Brain microvascular endothelial cell (primary cell): ENCODE measurements at places on chromosomes 12 and 14.

GRCh38 chr14:68305738-68306137 is 486.2 kb downstream of the RAD51B start:
- DNase-seq = no peak

DNA sequence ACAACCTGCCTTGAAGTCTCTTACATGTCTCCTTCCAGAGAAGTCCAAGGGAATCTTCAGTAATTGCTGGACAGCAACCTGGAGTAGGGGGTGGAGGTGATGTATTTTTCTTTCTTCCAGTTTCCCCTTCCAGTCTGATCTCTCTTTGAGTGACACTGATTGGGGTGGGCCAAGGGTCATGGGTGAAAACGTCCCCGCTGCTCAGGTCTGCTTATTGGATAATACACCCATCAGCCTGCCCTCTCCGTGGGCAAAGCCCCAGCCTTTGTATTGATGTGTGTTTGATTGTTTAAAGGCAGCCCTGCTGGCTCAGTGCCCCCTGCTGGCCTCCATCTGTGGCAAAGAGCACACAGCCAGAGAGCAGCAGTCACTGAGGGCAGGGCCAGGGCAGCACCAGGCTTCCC is 35.7 kb upstream of the ATP2A2 start:
- no peak for DNase-seq

- no peak for DNase-seq
Measured at GRCh38 chr14:55131370-55132137, 2.5 kb downstream of the LGALS3 start.

DNA sequence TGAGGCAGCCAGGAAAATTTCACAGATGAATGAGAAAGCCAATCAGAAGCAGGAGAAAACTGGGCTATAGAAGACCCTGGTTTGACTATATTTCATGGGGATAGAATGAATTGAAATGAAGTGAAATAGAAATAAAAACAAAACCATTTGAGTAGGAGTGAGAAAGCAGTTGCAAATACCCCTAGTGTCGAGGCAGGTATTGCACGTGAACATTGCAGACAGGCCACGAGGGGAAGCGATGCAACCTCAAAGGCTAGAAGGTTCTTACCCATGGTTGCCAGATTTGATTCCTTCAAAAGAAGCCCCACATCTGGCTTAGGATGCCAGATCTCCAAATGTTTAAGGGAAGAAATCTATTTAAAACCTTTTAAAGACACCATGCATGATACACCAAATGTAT is 648.9 kb downstream of the VRK1 start:
- no peak for DNase-seq

GRCh38 chr12:74152370-74152769 is 385.3 kb upstream of the ATXN7L3B start:
- DNase-seq = no peak

GRCh38 chr12:52346593-52346992 is 20.7 kb downstream of the KRT85 start:
- DNase-seq = no peak

DNA sequence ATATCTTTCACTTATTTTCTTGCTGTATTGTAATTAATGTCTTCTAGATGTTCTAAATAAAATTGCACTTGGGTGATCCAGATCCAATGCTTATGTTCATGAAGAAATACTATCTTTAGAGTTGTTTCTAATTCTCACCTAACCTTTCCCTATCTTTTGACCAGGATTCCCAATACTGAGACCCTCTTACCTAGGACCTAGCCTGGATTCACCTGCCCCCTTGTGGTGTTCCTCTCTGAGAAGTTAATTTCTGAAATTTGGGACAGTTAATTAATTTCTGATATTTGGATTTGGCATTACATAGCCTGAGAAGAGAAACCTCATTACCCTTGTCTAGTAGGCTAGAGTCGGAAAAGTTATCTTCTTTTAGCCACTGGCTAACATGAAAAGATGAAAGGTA is 29.5 kb downstream of the FOXA1 start:
- no peak for DNase-seq

- no peak for DNase-seq
Measured at GRCh38 chr12:26341491-26341890, 146.1 kb downstream of the SSPN start.

GRCh38 chr14:87449016-87449415 is 544.0 kb downstream of the GALC start:
- no peak for DNase-seq

GRCh38 chr12:47549258-47549657 is 156.6 kb downstream of the RPAP3 start:
- DNase-seq = no peak

DNA sequence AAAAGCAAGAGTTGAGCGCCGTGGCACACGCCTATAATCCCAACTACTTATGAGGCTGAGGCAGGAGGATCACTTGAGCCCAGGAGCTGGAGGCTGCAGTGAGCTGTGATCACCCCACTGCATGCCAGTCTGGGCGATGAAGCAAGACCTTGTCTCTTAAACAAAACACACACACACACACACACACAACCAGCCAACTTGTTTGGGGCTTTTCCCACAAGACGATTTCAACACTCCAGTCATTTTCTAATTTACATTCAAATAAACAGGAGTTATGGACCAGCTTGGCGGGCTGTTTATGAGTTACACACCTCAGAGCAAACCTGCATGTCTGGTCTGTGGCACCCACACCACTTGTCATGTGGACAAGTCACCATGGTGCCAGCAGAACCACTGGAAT is 6.7 kb downstream of the GLTP start:
- DNase-seq = no peak

- DNase-seq = peak; percentile 95
Measured at GRCh38 chr12:12979731-12980259, 20.3 kb downstream of the HEBP1 start.

- no peak for DNase-seq
Measured at GRCh38 chr14:76834241-76834661, 8.0 kb downstream of the LRRC74A start.

DNA sequence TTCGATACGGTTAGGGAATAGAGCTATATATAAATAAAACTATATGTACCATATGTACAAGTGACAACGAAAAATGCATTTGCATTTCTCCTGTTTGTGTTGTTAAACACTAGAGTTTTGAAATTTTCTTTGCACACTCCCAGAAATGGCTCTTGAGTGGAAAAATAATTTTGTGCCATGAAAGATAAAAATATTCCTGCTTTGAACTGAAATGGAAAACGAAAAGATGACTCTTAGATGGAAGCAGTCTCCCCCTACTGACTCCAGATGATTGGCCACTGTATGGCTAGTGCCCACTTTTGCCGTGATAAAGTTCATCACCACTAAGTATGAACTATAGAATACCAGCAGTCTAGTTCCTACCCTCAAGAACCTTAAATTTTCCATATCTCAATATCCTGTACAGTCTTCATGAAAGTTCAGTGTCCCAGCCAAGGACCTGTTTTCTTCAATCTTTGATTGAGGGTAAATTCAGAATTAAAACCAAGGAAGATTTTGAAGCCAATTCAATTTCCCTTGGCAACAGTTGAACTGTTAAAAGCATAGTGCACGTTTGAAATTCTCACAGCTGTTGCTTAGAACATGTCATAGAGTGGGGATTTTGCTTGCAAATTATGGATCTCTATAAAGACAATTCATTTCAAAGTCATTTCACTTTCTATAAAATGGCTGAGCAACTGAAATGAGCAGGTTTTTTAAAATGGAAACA is 1.6 kb upstream of the PPP2R5E start:
- peak; percentile 20 for DNase-seq

GRCh38 chr12:47314996-47315395 is 235.2 kb upstream of the AMIGO2 start:
- DNase-seq = no peak

- DNase-seq = no peak
Measured at GRCh38 chr12:94123127-94123526, 25.2 kb upstream of the PLXNC1 start.

GRCh38 chr12:76786986-76787385 is 23.1 kb downstream of the ZDHHC17 start:
- no peak for DNase-seq

DNA sequence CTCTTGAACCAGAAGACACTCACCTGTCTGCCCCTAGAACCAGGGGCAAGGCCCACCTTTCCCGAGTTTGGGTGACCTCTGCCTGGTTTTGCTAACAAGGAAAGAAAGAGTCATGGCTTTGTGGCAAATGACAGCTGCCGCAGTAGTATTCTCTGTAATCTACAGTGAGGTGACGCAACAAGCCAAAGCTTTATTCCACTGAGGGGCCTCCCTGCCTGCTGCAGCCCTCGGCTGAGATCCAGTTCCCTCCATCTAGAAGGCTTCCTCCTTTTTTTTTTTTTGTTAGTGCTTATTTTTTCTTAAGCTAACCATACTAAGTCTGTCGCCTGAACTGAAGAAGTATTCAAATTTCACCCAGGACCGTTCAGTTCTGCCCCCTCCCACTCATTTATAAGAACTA is 142.3 kb upstream of the TMCC3 start:
- DNase-seq = no peak

DNA sequence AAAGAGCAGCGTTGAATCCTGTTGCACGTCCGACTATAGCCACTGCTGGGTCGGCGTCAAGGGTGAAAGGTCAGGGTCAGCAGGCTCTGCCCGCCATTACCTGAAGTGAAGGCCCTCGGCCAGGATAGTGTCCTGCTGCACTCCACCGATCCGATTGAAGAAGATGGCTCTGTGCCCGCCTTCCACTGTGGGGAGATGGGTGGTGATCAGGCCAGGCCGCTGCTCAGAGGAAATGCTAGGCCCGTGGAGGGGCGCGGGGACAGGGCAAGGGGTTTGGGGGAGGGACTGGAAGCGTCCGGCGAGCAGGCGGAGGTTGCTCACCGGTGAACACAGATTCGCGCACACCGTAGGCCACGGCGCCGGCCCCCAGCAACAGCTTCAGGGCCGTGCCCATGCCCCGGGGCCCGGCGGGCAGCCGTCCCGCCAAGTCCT is 352 bp downstream of the PHB2 start:
- no peak for DNase-seq

- peak; percentile 70 for DNase-seq
Measured at GRCh38 chr12:67648521-67649260, at the start of gene DYRK2. TSS of gene DYRK2 (plus strand) at chr12:67648745. CDS start at chr12:67649134, 389 bp downstream.

DNA sequence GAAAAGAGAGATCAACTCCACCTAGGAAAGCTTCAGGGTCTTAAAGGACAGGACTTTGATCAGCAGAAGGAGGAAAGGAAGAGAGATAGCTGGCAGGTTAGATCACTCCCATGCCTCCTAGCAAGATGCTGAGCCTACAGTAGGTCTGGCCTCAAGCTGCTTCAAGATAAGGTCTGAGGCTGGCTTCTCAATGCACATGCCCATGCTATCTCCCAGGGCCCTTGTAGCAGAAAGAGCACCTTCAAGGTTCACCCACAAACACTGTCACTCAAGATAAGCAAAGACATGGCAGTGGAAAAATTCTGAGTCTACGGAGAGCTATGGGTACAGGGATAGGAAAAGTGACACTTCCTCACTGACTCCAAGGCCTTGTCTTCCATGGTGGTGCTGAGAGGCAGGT is 14.3 kb downstream of the REM2 start:
- no peak for DNase-seq

DNA sequence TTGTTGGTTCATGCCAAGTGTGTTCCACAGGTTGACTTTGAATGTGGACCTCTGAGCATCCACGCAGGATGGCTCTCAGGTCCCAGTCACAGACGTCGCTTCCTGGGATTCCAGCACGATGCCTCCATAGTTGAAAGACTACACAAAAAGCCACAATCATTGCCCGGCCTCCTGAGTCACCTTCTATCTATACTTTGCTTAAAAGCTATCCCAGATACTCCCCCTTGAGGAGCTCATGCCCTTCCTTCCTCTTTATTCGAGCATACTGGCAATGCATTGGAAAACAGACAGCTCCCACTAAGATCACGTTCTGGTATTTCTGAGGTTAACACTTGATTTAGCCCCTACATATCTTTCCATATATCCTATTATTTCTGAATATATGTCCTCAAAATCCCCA is 40.1 kb downstream of the ZNF664 start:
- DNase-seq = no peak

DNA sequence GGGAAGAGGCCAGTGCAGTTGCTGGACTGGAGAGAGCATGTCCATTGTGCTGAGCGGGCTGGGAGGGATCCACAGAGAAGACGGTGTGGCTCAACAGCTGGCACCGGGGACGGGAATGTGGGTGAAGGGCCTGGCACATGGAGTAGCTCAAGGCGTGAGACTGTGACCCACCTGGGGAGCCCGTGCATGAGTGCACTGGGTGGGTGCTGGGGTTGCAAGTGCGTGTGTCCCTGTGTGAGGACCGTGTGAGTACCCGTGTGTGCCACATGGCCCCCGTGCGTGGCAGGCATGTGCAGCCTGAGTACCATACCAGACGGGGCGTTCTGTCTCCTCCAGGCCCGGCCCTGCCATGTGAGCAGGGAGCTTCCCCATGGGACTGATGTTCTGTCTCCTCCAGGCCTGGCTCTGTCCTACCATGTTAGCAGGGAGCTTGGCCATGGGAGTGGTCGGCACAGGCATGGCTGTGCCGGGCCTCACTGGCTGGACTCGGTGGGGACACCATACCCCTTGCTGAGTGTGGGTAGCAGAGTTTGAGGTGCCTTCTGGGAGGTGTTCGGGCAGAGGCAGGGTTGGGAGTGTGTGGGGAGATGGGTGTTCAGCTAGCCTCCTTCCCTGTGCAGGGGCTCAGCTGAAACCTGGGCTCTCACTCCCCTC is 234.4 kb downstream of the TMEM121 start:
- no peak for DNase-seq

- DNase-seq = no peak
Measured at GRCh38 chr12:57592551-57593165, 1.7 kb downstream of the PIP4K2C start.

- DNase-seq = no peak
Measured at GRCh38 chr12:54196396-54196795, 7.6 kb upstream of the SMUG1 start.

DNA sequence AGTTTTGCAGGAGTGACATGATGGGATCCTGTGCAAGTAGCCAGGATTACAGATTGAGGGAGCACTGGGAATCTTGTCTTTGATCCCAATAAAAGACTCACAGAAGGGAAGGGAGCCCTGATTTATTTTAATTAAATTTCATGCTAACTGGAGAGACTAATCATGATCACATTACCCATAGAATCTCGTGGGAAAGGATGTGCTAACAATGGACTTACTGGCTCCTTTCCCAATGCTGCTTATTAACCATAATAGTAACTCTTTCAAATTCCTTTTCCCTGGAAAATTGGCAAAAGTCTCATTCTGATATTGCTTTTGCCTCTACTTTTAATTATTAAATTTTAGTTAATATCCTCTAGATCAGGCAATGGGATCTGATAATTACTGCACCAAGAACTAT is 174.8 kb upstream of the AVPR1A start:
- no peak for DNase-seq

DNA sequence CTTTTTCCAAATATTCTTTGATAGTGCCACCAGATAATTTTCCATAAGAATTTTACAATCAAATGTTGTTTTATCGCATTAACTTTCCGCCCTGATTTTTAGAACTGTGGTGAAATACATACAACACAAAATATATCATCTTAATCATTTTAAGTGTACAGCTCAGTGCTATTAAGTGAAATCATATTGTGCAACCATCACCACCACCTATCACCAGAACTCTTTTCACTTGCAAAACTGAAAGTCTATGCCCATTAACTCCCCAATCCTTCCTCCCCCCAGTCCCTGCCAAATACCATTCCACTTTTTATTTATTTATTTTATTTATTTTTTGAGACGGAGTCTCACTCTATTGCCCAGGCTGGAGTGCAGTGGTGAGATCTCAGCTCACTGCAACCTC is 36.6 kb downstream of the CDKL1 start:
- no peak for DNase-seq
